ENCODE measurements at places on chromosomes 2 and 18.

DNA sequence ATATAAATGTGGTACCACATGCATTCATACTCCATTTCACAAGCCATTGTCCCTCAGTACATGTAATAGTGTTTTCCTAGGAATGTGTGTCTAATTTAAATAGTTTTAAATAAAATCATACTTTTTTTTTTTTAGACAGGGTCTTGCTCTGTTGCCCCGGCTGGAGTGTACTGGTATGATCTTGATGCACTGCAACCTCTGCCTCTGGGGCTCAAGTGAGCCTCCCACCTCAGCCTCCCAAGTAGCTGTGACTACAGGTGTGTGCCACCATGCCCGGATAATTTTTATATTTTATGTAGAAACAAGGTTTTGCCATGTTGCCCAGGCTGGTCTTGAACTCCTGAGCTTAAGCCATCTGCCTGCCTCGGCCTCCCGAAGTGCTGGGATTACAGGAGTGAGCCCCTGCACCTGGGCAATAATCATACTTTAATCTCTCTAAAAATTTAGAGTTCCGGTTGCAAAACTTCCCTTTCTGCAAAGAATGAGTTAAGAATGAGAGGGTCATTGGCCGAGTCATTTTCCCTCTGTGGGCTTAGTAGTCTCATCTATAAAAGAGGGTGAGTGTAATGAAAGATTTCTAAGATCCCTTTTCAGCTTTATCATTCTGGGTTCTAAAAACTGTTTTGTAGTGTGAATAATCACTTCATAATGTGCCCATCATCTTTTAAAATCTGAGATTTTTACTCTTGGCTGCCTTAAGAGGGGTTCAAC lies 116.0 kb upstream of the PELI1 start:
- DNase-seq, result peak; percentile 41

DNA sequence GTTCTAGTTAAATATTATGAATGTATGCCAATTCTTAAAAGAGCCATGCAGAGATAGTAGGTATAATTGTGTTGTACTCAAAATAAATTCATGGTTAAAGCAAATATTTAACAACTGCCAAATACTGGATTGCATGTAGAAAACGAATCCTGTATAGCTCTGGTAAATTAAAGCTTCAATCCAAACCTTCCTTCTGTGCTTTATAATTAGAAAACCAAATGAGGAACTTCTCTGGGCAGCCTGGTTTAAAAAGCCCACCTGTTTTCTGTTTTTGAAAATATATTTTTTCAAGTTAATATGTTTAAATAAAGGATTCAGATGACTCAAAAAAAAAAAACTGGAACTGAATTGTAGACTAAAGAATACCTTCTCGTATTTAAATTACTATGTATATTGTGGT lies 48.3 kb upstream of the ITGA4 start:
- DNase-seq, result no peak

GRCh38 chr2:134193006-134193405 lies 60.9 kb upstream of the MGAT5 start:
- DNase-seq, result no peak

DNA sequence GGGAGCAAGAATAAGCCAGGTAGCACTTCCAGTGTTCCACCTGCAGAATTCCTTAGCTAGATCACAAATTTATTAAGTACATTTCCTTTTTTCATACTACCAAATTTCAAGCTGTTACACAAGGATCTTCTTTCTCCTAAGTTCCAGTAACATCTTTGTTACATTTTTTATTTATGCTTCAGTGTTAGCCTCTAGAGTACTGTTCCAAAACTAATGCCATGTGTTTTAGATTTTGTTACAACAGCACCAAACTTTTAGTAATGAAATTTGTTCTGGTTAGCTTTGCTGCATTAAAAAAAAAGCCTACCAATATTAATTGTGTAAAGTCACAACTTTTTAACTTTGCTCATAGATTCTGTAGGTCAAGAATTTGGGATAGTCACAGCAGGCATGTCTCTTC lies 161.1 kb downstream of the CAMKMT start:
- no peak for DNase-seq

DNA sequence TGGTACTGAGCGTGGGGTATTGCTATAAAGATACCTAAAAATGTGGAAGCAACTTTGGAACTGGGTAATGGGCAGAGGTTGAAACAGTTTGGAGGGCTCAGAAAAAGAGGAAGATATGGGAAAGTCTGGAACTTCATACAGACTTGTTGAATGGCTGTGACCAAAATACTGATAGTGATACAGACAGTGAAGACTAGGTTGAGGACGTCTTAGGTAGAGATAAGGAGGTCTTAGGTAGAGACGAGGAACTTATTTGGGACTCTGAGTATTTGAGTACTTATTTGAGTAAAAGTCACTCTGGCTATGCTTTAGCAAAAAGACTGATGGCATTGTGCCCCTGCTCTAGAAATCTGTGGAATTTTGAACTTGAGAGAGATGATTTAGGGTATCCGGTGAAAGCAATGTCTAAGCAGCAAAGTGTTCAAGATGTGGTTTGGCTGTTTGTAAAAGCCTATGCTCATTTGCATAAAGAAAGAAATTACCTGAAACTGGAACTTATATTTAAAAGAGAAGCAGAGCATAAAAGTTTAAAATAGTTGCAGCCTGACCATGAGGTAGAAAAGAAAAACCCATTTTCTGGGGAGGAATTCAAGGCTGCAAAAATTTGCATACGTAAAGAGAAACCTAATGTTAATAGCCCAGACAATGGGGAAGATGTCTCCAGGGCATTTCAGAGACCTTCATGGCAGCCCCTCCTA lies 219.6 kb downstream of the PDE1A start:
- no peak for DNase-seq

- DNase-seq, result peak; percentile 90
Measured at GRCh38 chr2:74849228-74849892, 15.4 kb downstream of the HK2 start.

GRCh38 chr2:73268830-73269685 lies 15.2 kb downstream of the FBXO41 start:
- peak; percentile 32 for DNase-seq

All from suppressor macrophage (primary cell).